ENCODE measurements at places on chromosomes 2 and 18.

DNA sequence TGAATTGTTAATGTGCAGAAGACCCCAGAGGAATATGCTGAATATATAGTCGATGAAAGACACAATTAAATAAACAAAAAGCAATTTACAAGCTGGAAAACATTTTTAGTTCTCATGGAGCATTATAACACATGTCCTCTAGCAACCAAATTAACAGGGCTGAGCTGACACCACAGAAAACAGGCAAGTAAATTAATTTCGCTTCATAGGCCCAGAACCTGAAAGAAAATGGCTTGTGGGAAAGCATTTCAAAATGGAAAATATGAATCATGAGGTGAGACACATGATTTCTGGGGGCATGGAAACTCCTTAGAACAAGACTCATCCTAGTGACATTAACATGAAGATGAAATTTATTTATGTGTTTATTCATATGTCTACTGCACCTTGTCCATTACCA is 25.0 kb upstream of the RNF152 start:
- no peak for DNase-seq

GRCh38 chr2:210540900-210541289 is 15.5 kb upstream of the CPS1 start:
- DNase-seq, result no peak

DNA sequence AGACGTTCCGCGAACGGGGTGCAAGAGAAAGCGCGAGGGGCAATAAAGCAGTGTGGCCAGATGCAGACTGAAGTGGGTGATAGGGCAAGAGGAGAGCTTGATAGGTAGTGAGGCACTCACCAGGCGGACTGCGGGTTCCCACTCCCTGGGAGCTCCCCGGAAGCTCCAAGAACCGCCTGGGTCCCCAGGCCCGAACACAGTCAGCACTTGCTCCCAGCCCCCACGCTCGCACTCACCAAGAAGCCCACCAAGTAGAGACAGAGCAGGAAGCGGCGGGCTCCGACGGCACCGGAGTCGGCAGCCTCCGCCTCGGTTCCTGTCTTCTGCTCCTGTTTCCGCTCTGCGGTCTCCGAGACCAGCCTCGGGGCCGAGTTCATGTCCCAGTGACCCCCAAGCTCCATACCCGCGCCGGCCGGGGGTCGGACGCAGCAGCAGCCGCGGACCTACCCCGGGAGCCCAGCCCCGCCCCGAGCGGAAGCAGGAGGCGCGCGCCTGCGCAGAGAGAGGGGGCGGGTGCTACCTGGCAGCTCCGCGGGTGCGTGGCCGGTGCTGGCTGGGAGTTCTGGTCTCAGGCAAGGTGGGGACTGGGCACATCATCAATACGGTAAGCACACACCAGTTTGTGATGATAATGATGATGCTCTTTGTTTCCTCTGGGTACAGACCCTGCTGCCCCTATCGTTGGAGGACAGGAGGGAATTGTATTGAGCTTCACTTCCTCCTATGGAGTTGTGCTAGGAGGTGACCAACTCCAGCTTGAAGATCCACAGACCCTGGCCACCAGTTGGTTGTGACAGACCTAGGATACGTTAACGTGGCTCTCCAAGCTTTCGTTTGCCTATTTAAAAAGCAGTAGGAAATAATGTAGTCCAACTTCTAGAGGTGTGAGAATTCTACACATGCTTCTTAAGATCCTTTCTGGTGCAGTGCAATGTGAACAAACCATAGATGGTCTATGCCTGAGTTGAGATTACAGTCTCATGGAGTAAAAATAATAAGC is 25.1 kb upstream of the TMEM182 start:
- no peak for DNase-seq

GRCh38 chr2:20538308-20539132 is 91.6 kb downstream of the RHOB start:
- no peak for DNase-seq

- DNase-seq, result peak; percentile 83
Observed at GRCh38 chr2:152200565-152201465, 25.3 kb upstream of the STAM2 start.

- peak; percentile 47 for DNase-seq
Observed at GRCh38 chr2:70686577-70687460, 81.2 kb downstream of the ADD2 start.

- DNase-seq, result no peak
Observed at GRCh38 chr2:4576075-4576474, 872.7 kb downstream of the DCDC2C start.

GRCh38 chr2:126866451-126866850 is 32.2 kb upstream of the TEX51 start:
- no peak for DNase-seq

DNA sequence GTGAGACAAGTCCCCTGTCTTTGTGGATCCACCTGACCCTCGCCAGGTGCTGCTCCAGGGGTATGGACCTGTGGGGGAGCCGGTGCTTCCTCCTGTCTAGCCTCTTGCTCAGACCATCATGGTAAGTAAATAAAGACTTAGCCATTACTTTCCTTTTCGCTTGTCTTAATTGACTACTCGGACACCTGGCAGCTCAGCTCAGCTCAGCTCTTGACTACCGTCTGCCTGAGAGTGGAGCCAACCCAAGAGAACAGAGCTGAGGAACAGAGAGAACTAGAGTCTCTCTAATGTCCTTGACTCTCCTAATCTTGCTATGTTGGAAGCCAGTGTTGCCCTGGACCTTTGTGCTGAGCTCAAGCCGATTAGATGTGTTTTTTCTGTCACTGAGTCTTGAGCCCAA is 170.3 kb upstream of the CXCR4 start:
- no peak for DNase-seq

DNA sequence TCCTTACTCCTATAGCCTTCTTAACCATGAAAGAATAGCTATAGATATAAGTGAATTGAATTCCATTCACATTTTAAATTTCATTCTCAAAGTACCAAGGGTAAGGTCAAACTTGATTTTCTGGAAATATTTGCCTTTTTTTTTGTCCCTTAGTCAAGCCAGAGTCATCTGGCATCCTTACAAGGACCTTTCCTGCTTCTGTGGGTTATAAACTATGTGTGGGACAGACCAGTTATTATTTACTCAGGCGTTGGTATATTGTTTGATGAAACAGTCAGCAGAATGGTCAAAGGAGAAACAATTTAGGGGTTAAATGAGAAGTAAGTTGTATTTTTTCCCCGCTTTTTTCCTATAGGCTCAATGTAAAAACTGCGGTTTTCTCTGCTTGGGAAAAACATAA is 1103.2 kb upstream of the ZEB2 start:
- no peak for DNase-seq

- no peak for DNase-seq
Observed at GRCh38 chr2:119788752-119789151, 29.0 kb downstream of the PTPN4 start.

DNA sequence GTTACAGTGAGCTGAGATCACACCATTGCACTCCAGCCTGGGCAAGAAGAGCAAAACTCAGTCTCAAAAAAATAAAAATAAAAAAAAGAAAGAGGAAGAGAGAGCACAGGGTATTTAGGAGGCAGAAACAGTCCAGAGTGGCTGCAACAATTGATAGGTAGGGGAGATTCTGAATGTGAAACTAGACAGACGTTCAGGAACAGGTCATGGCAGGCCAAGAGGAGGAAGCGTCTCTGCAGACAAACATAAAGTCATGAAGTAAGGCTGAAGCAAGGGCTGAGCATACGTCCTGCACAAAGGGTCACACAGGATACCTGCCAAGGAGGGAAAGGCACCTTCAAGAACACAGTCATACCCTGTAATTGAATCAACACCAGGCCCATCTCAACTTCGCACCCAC is 64.1 kb upstream of the ZNF532 start:
- no peak for DNase-seq

GRCh38 chr2:75822336-75822735 is 111.6 kb upstream of the GCFC2 start:
- no peak for DNase-seq

GRCh38 chr2:98771721-98772524 is 41.0 kb upstream of the MGAT4A start:
- no peak for DNase-seq

- no peak for DNase-seq
Observed at GRCh38 chr2:219675221-219675620, 47.8 kb downstream of the SLC4A3 start.

- DNase-seq, result no peak
Observed at GRCh38 chr2:161131074-161131680, 29.1 kb upstream of the TANK start.
